ENCODE measurements at places on chromosomes 7 and 10.

DNA sequence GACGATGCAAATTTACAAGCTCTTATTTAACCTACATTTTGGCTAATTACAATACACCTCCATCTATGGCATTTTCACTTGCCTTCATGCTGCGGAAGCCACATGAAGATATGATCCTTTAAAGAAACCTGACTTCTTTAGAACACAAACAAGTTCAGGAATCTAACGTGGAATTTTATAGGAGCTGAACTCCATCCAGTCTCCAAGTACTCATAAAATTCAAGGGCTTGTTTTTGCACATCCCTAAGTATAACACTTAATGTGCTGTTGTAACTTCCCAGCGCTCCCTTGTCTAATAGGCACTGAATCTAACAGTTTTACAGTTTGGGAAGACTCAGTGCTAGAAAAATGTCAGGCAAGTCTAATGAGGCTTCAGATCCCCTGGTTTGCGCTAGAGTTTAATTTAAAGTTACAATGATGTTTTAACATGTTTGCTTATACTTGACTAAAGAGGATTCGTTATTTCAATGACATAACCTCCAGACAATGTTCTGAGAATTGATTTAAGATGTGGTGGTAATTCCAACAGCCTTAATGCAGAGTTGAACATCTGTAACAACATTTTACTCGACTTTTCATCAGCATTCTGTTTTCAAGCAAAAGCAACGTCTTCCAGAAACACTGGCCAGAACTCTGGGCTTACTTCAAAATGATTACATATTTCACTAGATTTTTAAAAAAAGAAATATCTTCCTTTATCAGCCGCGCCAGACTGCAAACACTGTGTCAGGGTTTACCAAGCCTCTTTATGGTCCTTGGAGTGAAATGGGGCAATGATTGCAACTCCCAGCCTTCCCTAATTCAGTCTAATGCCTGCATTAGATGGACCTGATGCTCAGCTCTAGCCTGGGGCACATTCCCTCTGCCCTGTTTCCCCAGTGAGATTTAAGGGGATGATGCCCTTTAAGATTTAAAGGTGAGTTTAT lies 664.3 kb downstream of the KCNMA1 start:
- H3K36me3 ChIP-seq, result no peaks in the 10 kb centered on the region
- no peak for DNase-seq
- no peaks in the 10 kb centered on the region for H3K4me1 ChIP-seq
- peaks cover 14% of the 10 kb centered on the region for H3K27me3 ChIP-seq
- no peak overlapping the region for H3K27ac ChIP-seq
- H3K4me3 ChIP-seq, result no peak overlapping the region

GRCh38 chr7:31669461-31669860 lies 17.6 kb upstream of the PPP1R17 start:
- H3K27me3 ChIP-seq, result no peaks in the 10 kb centered on the region
- DNase-seq, result no peak
- no peaks in the 10 kb centered on the region for H3K36me3 ChIP-seq
- no peak overlapping the region for H3K27ac ChIP-seq
- no peak overlapping the region for H3K4me3 ChIP-seq

DNA sequence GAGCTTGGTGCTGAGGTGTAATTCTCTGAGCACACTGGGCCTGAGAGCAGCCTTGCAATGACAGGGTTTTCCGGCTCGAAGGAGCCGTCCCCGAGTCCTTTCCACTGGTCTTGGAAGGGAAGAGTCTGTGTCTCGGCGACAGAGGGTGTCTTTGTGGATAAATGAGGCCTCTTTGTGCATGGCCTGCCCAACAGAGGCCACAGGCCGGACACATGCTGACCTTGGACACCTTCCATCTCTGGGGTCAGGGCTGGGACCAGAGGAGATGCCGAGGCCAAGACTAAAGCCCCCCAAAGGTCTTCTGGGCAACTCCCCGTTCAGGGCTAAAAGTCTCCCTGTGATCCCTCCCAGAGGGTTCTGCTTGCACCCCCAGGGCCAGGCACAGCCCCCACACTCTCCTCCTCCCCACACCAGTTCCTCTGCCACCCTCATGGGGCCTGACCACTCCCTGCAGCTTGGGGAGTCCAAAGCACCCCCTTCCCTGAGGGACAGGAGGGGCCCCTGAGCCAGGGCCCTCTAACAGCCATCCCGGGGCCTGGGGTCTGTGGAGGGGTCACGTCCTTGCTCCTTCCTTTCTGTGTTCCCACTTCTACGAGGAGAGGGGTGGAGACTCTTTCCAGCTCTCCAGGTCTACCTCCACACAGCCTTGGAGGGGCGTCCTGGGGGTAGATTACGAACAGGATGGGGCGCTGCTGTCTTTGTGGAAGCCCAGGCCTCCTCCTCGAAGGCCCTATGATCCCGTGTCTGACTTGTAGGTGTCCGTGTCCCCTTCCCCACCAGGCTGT lies 130.6 kb upstream of the FAM20C start:
- no peak for DNase-seq
- H3K27ac ChIP-seq, result no peak overlapping the region
- peaks cover 57% of the 10 kb centered on the region for H3K27me3 ChIP-seq
- H3K4me3 ChIP-seq, result no peak overlapping the region
- no peaks in the 10 kb centered on the region for H3K36me3 ChIP-seq
- H3K4me1 ChIP-seq, result no peaks in the 10 kb centered on the region

DNA sequence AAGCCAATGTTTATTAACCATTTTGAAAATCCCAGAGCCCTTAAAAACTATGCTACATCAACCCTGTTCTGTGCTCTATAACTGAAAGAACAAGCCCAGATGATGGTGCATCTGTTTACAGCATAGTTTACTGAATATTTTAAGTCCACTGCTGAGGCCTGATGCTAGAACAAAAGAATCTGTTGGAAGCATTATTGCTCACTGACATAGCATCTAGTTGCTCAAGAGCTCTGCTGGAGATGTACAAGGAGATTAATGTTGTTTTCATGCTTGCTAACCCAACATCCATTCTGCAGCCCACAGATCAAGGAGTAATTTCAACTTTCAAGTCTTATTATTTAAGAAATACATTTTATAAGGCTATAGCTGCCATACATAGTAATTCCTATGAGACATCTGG lies 181.3 kb upstream of the FEZF1 start:
- no peaks in the 10 kb centered on the region for H3K27me3 ChIP-seq
- no peaks in the 10 kb centered on the region for H3K4me1 ChIP-seq
- H3K4me3 ChIP-seq, result no peak overlapping the region
- no peaks in the 10 kb centered on the region for H3K36me3 ChIP-seq

DNA sequence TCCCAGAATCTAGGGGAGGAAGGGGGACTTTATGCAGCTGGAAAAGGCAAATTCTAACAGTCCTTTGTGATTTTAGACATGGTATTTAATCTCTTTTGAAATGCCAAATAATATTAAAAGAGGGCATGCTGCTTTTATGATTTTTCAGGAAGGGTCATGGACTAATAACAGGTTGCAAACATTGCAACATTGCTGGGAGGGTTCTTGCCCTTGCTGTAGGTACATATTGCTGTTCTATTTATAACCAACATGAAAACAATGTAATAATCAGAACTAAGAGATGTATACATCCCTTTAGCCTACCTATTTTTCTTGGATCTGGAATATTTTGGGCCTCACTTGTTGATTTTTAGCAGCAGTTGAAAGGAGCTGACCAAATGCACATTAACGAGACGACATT lies 411.6 kb downstream of the KCNMA1 start:
- no peak overlapping the region for H3K4me3 ChIP-seq
- no peaks in the 10 kb centered on the region for H3K4me1 ChIP-seq
- peaks cover 2% of the 10 kb centered on the region for H3K36me3 ChIP-seq

DNA sequence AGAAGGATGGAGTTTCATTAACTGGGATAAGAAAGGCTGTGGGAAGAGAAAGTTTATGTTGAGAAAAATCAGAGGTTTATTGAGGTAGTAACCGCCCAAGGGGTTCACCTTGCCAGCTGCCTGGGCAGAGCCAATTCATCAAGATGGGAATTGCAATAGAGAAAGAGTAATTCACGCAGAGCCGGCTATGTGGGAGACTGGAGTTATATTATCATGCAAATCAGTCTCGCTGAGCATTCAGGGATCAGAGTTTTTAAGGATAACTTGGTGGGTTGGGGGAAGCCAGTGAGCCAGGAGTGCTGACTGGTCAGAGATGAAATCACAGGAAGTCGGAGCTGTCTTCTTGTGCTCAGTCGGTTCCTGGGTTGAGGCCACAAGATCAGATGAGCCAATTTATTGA lies 70.6 kb downstream of the MALRD1 start:
- H3K4me1 ChIP-seq, result no peaks in the 10 kb centered on the region
- no peaks in the 10 kb centered on the region for H3K27me3 ChIP-seq
- H3K4me3 ChIP-seq, result no peak overlapping the region
- no peaks in the 10 kb centered on the region for H3K36me3 ChIP-seq

DNA sequence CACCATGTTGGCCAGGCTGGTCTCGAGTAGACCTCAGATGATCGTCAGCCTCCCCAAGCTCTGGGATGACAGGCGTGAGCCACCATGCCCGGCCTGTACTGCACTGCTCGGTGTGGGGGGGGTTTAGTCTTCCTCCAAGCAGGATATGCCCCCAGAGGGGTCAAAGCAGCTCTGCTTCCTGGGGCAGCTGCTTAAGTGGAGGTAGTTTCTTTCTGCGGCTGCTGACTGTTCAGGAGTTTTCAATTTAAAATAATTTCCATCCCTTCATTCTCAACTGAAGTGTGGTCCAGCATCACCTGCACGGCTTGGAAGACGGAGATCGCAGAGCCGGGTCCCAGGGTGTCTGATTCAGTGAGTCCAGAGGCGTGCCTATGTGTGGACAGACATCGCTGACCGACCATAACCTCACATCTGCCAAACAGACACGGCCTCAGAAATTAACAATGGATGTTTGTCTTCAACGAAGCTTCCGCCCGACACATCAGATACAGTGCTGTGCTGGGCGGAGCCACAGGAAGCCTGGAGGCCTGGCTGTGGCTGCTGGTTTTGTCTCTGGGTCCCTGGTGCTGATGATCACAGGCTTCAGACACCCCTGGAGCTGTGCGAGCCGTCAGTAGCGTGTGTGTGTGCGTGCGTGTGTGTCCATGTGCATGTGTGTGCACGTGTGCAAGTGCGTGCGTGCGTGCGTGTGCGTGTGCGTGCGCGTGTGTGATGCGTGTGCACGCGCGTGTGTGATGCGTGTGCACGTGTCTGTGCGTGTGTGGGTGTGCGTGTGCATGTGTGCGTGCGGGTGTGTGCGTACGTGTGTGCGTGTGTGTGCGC lies 226.5 kb upstream of the PITRM1 start:
- H3K4me1 ChIP-seq, result no peaks in the 10 kb centered on the region
- H3K36me3 ChIP-seq, result no peaks in the 10 kb centered on the region
- no peak overlapping the region for H3K4me3 ChIP-seq
- H3K27ac ChIP-seq, result no peak overlapping the region

All from central memory CD8-positive, alpha-beta T cell (primary cell).